ENCODE measurements at places on chromosomes 12 and 14. TPM values are rescaled to one million over a fixed set of nuclear protein-coding genes. Genes with fewer than 3 reads are reported as not detected.
A peak's percentile ranks its signal among the peaks of the same experiment; 100 is the strongest.

The DGLUCY gene
- total RNA-seq, result 69.3 TPM

The EPS8 gene
- total RNA-seq, result 97.5 TPM

The ERBB3 gene
- 170 TPM for total RNA-seq

The OR6C74 gene
- not detected for total RNA-seq

The SDR9C7 gene
- not detected for total RNA-seq

The BIN2 gene
- total RNA-seq, result not detected

- H3K4me1 ChIP-seq, result peaks cover 44% of the 10 kb centered on the region
- peak overlapping the region; percentile 27 for H3K27ac ChIP-seq
- no peak for DNase-seq
- H3K4me3 ChIP-seq, result no peak overlapping the region
- peaks cover 2% of the 10 kb centered on the region for H3K36me3 ChIP-seq
Observed at GRCh38 chr12:93419388-93420034, 22.2 kb downstream of the UBE2N start.

- no peaks in the 10 kb centered on the region for H3K27me3 ChIP-seq
- H3K4me1 ChIP-seq, result peaks cover 16% of the 10 kb centered on the region
- no peak for DNase-seq
- H3K27ac ChIP-seq, result peak overlapping the region; percentile 25
- H3K4me3 ChIP-seq, result no peak overlapping the region
- H3K36me3 ChIP-seq, result no peaks in the 10 kb centered on the region
Observed at GRCh38 chr12:47383942-47384341, 304.2 kb upstream of the AMIGO2 start.

DNA sequence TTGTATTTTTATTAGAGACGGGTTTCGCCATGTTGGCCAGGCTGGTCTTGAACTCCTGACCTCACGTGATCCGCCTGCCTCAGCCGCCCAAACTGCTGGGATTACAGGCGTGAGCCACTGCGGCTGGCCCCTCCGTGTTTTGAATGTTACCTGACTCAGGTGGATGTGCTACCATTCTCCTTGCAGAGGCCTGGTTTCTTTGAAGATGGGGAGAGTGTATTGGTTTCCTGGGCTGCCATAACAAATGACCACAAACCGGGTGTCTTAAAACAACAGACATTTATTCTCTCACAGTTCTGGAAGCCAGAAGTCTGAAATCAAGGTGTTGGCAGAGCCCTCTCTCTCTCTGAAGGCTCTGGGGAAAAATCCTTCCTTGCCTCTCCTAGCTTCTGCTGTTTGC, 98.0 kb downstream of the IRF2BPL start:
- H3K4me1 ChIP-seq, result peaks cover 14% of the 10 kb centered on the region
- no peak for DNase-seq
- no peak overlapping the region for H3K27ac ChIP-seq
- peaks cover 6% of the 10 kb centered on the region for H3K36me3 ChIP-seq

GRCh38 chr12:28955931-28956330, 193.1 kb upstream of the FAR2 start:
- DNase-seq, result no peak
- no peaks in the 10 kb centered on the region for H3K36me3 ChIP-seq
- H3K4me3 ChIP-seq, result no peak overlapping the region

GRCh38 chr12:76186131-76186906, 101.8 kb upstream of the NAP1L1 start:
- no peaks in the 10 kb centered on the region for H3K27me3 ChIP-seq
- H3K4me1 ChIP-seq, result peaks cover 26% of the 10 kb centered on the region
- no peak overlapping the region for H3K27ac ChIP-seq
- no peaks in the 10 kb centered on the region for H3K36me3 ChIP-seq
- DNase-seq, result no peak

GRCh38 chr14:75752907-75753594, 92.0 kb downstream of the TTLL5 start:
- no peaks in the 10 kb centered on the region for H3K4me1 ChIP-seq
- no peak for DNase-seq
- H3K4me3 ChIP-seq, result no peak overlapping the region
- no peaks in the 10 kb centered on the region for H3K27me3 ChIP-seq
- H3K27ac ChIP-seq, result no peak overlapping the region

- no peak for DNase-seq
- no peak overlapping the region for H3K27ac ChIP-seq
- no peaks in the 10 kb centered on the region for H3K27me3 ChIP-seq
- H3K4me1 ChIP-seq, result no peaks in the 10 kb centered on the region
Observed at GRCh38 chr14:99174770-99175319, 97.2 kb downstream of the BCL11B start.

DNA sequence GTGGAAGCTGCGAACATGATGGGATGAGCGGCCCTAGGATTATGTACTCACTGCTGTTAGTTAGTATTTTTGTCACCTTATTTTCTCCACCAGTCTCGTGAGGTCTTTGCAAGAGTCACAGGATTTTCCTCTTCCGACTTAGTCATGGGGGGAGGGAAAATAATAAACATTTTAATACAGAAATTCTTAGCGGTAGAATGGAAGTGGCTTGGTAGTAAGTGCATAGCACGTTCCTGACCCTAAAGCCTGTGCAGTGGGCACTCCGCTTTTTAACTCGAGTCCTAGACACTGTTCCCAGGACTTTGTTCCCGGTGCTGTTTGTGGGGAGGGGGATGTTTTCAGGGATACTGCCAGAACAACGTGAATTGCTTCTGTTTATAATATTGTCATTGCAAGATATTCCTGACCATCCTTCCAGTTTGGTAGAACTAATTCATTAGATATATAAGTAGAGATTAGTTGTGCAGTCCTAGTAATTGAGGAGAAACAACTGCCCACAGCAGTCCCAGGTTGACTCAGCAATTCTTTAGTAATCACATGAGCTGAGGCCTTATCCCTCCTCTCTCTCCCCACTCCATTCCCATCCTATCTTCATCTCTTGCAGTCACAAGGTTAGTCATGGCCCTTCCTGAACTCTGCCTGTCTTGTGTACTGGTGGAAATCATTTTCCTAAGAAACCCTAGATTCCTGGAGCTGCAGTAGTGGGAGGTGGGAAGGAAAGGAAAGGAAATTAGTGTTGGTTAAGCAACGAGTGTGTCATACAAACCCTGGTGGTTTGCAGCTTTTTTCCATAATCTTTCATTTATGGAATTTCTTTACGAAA, 799 bp downstream of the SLC38A6 start:
- H3K4me1 ChIP-seq, result peaks cover 9% of the 10 kb centered on the region
- no peaks in the 10 kb centered on the region for H3K27me3 ChIP-seq
- H3K27ac ChIP-seq, result no peak overlapping the region
- no peak overlapping the region for H3K4me3 ChIP-seq
- H3K36me3 ChIP-seq, result peaks cover 5% of the 10 kb centered on the region

DNA sequence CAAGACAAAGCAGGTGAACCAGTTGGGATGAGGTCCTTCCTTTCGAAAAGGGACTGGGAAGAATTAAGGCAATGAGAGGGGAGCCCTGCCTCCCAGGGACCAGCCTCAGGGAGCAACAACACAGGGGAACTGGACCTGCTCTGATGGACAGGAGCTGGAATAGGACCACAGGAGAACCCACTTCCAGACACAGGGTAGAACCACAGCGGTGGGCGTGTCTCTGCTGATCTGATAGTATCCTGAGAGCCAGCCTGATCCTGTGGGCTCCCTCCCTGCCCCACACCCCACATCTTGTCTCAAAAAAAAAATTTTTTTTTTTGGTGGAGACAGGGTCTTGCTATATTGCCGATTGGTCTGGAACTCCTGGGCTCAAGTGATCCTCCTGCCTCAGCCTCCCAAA, 13.6 kb upstream of the PLEK2 start:
- no peaks in the 10 kb centered on the region for H3K36me3 ChIP-seq
- peaks cover 14% of the 10 kb centered on the region for H3K27me3 ChIP-seq
- H3K4me3 ChIP-seq, result no peak overlapping the region
- peaks cover 12% of the 10 kb centered on the region for H3K4me1 ChIP-seq

- peak; percentile 84 for DNase-seq
- H3K36me3 ChIP-seq, result no peaks in the 10 kb centered on the region
- peaks cover 11% of the 10 kb centered on the region for H3K4me1 ChIP-seq
- H3K4me3 ChIP-seq, result no peak overlapping the region
- H3K27me3 ChIP-seq, result no peaks in the 10 kb centered on the region
Observed at GRCh38 chr14:55556929-55557623, 22.9 kb upstream of the KTN1 start.

- H3K27ac ChIP-seq, result no peak overlapping the region
- peaks cover 20% of the 10 kb centered on the region for H3K36me3 ChIP-seq
- DNase-seq, result no peak
Observed at GRCh38 chr12:30696486-30696885, 817 bp upstream of the IPO8 start.

GRCh38 chr12:100199023-100199346, 1.6 kb upstream of the ACTR6 start:
- H3K36me3 ChIP-seq, result peaks cover 34% of the 10 kb centered on the region
- H3K27me3 ChIP-seq, result no peaks in the 10 kb centered on the region
- no peaks in the 10 kb centered on the region for H3K4me1 ChIP-seq
- no peak for DNase-seq
- H3K4me3 ChIP-seq, result peak overlapping the region; percentile 80

- DNase-seq, result no peak
- H3K36me3 ChIP-seq, result no peaks in the 10 kb centered on the region
- H3K4me1 ChIP-seq, result peaks cover 5% of the 10 kb centered on the region
- H3K27me3 ChIP-seq, result no peaks in the 10 kb centered on the region
- no peak overlapping the region for H3K27ac ChIP-seq
Observed at GRCh38 chr12:76872415-76872814, 6.4 kb downstream of the CSRP2 start.

DNA sequence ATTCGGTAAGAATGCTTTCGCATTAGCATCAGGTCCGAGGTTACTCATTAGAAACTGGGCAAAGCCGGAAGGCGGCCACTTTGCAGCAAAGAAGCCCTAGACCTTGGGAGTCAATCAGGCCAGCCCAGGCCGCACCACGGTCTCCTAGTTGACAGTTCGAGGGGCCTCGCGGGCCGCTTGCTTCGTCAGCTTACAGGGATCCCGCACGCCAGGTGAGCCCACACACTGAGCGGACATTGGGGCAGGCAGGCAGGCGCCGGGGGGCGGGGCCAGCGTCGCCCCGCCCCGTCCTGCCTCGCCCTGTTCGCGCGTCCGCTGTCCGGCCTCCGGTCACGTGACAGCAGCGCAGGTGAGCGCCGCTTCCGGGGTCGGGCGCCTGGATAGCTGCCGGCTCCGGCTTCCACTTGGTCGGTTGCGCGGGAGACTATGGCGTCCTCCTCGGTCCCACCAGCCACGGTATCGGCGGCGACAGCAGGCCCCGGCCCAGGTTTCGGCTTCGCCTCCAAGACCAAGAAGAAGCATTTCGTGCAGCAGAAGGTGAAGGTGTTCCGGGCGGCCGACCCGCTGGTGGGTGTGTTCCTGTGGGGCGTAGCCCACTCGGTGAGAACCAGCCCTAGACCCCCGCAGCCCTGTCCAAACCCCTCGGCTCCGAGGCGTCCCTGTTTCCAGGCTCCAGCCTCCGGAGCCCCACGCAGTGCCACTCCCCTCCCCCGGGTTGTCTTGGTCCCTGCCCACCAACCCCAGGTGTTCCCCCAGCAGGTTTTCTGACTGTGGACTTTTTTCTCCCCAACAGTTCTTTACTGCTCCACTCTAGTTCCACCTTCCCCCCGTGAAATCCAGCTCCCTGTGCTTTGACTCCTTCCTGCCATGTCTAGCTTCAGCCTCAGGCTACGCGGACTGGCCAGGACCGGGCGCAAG, at the start of gene PIP4K2C:
TSS of gene PIP4K2C (plus strand) at position 329 of the 918 bp plus-strand sequence. CDS start at position 427, 98 bp downstream.
- peak within 1 kb of the TSS; percentile 94 for H3K27ac ChIP-seq
- H3K27me3 ChIP-seq, result peaks cover 12% of the 10 kb centered on the region
- H3K4me3 ChIP-seq, result peak within 1 kb of the TSS; percentile 93

GRCh38 chr12:56990648-56991318, 15.6 kb downstream of the ZBTB39 start:
- H3K4me1 ChIP-seq, result peaks cover 19% of the 10 kb centered on the region
- H3K4me3 ChIP-seq, result no peak overlapping the region
- H3K27me3 ChIP-seq, result peaks cover 29% of the 10 kb centered on the region

- no peaks in the 10 kb centered on the region for H3K36me3 ChIP-seq
- H3K4me3 ChIP-seq, result no peak overlapping the region
- DNase-seq, result no peak
Observed at GRCh38 chr12:69438539-69438938, 31.6 kb upstream of the FRS2 start.

- no peak for DNase-seq
- no peaks in the 10 kb centered on the region for H3K36me3 ChIP-seq
- no peak overlapping the region for H3K27ac ChIP-seq
- H3K4me1 ChIP-seq, result no peaks in the 10 kb centered on the region
Observed at GRCh38 chr14:33165144-33165925, 226.7 kb downstream of the NPAS3 start.

GRCh38 chr12:52052468-52053186, 1.4 kb downstream of the NR4A1 start:
- peak overlapping the region; percentile 80 for H3K27ac ChIP-seq
- H3K36me3 ChIP-seq, result peaks cover 73% of the 10 kb centered on the region
- H3K4me1 ChIP-seq, result peaks cover 21% of the 10 kb centered on the region

- DNase-seq, result no peak
- H3K27me3 ChIP-seq, result no peaks in the 10 kb centered on the region
- no peak overlapping the region for H3K4me3 ChIP-seq
- peaks cover 37% of the 10 kb centered on the region for H3K4me1 ChIP-seq
- no peaks in the 10 kb centered on the region for H3K36me3 ChIP-seq
- no peak overlapping the region for H3K27ac ChIP-seq
Observed at GRCh38 chr12:32273712-32274111, 125.6 kb upstream of the FGD4 start.
